ENCODE measurements at places on chromosomes 1 and 21.

- DNase-seq = no peak
Observed at GRCh38 chr1:164272156-164272555, 286.8 kb upstream of the PBX1 start.

DNA sequence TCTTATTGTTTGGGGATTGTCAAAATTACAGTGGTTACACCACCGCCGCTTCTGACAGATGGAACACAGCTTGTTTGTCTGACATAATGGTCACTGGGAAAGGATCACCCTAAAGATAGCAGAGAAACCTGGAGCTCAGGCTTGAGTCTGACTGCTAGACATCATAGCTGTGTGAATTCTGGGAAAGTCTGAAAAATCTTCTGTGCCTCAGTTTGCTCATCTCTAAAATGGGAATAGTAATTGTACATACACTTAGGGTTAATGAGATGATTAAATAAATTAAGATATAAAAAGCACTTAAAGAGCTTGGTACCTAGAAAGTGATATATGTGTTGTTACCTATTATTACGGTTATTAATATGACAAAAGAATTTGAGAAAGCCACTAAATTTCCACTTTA is 39.7 kb upstream of the NRIP1 start:
- DNase-seq = no peak

DNA sequence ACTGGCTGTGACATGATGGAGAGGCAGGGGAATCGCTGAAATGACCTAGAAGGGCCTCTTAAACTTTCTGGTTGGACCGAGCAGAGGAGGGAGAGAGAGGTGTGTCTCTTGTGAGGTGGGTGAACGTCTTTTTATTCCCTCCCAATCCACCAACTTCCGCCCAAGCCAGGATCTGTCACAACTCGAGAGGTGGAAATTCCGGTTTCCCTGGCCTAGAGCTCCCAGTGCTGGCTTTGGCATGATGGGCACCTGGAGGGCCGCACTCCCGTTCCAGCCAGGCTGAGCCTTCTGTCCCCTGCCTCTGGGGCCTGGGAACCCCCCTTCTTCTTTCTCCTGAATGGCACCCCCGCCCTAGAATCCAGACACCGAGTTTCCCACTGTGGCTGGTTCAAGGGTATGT is at the start of gene SEMA4A:
Gene SEMA4A, plus strand, starts transcription at position 224 of the 400 bp plus-strand sequence. CDS start 994 bp downstream, outside the sequence.
- no peak for DNase-seq

DNA sequence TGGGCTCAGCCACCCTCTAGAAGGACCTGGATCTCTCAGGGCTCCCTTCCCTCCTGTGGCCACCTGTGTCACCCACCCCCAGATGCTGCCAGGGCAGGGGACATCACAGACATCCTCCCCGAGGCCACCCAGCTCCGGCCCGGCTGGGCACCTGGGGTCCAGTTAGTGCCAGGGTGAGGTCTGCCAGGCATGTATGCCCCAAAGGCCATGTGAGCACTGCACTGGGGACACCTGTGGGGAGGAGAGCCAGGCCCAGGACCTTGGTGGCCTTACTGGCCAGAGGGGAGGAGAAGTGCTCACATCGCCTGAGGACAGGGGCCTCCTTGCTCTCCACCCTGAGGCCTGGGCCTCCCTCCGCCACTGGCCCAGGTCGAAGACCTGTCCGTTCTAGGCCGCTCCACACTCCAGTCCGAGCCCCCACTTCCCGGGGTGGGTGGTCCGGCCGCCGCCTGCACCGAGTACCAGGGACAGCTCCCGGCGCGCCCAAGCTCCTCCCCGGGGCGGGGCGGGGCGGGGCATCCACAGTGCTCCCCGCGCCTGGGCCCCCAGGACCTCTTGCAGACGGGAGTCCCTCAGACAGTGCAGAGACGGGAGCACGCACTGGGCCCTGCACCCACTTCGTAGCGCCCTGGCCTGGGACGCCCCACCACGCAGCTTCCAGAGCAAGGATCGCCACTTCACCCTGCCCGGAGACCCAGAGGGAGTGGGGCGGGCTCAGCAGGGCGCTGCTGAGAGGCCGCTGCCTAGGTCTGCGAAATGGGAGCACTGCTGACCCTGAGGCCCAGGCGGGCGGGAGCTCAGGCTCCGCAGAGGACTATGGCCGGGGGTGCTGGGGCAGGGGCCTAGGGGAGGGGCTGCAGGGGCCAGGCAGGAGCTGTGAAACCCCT is 34.3 kb upstream of the CCDC27 start:
- DNase-seq = no peak
